Stimulated activated CD8-positive, alpha-beta memory T cell treated with anti-CD3 and anti-CD28 coated beads, Interleukin-4, amount 100 ng/mL, for 4 hours (primary cell): ENCODE measurements at places on chromosomes 7 and 10.

- DNase-seq, result peak; percentile 40
Observed at GRCh38 chr10:33134011-33134751, 176.2 kb upstream of the ITGB1 start.

- DNase-seq, result no peak
Observed at GRCh38 chr7:25952261-25953057, 199.5 kb upstream of the NFE2L3 start.

GRCh38 chr10:31630861-31631567 is 297.6 kb downstream of the ARHGAP12 start:
- DNase-seq, result no peak

DNA sequence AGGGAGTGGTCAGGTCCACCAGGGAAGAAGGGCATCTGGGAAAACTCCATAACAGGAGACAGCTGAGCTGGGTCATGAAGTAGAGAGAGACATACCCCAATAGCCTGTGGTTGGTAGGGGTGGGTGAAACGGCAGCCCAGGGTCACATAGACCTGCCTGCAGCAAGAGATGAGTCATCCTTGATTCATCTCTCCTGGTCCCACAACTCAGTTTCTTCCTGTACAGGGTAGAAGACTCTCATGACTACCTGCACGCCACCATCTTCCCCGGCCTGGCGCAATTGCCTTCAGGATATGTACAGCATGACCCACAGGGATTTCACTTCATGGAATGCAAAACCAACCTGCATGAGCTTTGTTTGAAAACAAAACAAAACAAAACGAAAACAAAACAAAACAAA is 45.1 kb upstream of the ADAM12 start:
- no peak for DNase-seq

DNA sequence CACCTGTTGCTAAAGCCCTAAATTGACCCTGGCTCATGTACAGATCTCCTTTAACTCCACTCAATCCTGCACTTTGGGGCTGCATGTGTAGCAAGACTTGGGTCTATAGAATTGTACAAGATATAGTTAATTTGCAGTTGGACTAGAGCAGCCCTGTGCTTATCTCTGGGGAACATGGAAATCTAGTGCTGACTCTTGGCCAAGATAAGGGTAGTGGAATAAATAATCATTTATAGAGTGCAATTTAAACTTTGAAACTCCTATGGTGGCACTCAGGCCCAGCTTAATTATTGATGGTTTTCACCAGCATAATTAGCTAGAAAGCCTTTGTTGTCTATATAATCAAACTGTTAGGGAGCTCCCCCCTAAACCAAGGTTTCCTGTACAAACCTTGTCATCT is 39.2 kb upstream of the MBL2 start:
- no peak for DNase-seq

DNA sequence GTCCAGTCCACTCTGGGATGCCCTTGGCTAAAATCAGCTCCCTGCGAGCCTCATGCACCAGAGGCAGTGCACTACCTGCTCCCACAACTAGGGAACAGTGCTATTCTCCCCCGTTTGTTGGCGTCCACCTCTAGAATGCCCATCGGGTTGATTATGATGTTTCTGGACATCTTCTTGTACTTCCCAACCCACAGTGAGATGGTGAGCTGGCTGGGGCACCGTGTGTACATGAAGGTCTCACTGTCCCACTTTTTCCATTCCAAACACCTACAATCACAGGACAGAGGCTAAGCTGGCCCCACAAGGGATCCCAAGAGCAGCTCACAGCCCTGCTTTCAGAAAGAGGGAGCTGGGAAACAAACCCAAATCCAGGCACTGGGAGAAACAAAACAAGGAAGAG is 126.2 kb upstream of the ZNF92 start:
- DNase-seq, result no peak

DNA sequence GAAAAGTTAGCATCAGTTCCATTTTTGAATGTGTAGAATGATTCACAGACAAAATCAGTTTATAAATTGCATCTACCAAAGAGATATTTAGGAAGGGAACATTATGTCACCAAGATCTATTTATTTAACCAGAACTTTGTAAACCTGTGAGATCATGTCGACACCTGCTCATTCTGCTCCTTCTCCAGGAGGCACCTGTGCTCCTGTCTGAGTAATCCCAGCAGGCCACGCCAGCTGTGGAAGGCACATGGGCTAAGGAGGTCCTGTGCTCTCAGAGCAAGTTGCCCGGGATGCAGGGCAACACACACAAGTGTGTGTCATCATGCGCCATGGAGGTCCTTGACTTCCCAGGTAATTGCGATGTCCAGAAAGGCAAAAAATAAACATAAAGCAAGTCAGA is 45.5 kb upstream of the ADARB2 start:
- DNase-seq, result no peak

GRCh38 chr10:10961072-10961471 is 56.6 kb upstream of the CELF2 start:
- DNase-seq, result no peak

GRCh38 chr10:93746844-93747284 is 10.9 kb upstream of the LGI1 start:
- DNase-seq, result no peak

DNA sequence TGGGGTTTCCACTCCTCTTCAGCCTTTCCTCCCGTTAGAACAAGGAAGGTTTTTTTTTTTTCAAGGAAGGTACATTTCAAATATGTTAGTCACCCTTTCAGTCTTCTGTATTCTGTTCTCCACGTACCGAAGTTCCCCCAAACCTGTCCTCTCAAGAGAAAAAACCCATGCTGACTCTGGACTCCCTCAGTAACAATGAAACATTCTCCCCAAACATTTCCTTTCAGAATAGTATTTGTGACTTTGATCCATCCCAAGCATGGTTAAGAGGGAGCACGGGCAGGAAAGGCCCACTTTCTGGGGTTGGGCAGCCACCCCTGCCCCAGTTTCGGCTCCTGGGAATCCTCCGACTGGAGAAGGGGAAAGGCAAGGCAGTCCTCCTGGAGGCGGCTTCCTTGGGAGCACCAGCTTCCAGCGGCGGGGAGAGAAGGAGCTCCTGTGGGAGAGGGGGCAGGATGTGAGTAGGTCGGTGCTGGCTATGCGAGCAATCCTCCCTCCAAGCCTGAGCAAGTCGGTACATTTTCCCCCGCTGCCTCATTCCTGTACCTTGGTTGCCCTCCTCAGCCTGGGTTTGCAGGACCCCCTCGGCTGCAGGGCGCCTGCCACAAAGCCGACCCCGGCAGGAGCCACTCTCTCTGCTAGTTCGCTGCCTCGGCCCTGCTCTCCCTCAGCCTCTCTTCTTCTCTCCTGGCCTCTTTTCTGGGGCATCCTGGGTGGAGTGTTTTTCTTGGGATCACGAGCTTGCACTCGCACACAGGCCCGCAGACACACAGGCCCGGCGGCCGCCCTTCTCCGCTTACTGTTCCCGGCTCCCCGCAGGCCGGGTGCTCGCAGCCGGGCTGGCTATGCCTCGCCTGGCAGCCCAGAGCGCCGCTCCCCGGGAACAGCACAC is 2.1 kb upstream of the HOXA1 start:
- no peak for DNase-seq

- DNase-seq, result no peak
Observed at GRCh38 chr10:104881740-104882139, 240.7 kb downstream of the SORCS3 start.

DNA sequence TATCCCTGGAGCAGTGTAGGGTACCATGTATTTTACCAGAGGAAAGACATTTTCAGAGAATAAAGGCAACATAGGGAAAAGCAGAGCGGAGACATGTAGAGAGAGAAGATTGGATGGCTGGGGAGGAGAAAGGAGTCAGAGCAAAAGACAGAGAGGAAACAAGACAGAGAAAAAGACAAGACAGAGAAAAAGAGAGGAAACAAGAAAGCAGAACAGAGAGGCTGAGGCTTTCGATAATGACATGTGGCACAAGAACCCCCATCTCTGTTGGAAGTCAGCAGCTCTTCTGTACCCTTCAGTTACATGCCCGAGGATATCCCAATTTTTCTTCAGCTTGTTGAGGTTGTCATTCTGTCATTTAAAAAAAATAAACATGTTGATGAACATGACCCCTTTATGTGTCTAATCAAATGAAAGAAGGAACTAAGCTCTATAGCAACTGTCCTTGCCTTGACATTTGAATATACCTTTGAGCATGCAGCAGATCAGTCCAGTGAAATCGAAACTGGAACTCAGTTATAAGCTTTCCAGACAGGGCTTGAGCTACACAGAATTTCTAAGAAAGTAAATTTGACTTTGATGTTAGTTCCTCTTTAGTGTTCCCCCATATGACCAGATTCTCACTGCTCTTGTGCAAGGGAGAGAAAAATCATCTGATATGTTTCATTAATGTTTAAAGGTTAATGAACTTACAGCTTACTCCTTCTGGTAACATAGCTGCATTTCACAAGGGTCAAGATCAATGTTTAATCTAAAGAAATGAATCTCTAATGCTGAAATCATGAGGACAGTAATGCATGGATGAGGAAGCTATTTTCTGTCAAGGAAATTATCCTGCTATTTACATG is 75.1 kb upstream of the SP4 start:
- DNase-seq, result no peak

- DNase-seq, result no peak
Observed at GRCh38 chr10:129564923-129565322, 97.9 kb downstream of the MGMT start.

DNA sequence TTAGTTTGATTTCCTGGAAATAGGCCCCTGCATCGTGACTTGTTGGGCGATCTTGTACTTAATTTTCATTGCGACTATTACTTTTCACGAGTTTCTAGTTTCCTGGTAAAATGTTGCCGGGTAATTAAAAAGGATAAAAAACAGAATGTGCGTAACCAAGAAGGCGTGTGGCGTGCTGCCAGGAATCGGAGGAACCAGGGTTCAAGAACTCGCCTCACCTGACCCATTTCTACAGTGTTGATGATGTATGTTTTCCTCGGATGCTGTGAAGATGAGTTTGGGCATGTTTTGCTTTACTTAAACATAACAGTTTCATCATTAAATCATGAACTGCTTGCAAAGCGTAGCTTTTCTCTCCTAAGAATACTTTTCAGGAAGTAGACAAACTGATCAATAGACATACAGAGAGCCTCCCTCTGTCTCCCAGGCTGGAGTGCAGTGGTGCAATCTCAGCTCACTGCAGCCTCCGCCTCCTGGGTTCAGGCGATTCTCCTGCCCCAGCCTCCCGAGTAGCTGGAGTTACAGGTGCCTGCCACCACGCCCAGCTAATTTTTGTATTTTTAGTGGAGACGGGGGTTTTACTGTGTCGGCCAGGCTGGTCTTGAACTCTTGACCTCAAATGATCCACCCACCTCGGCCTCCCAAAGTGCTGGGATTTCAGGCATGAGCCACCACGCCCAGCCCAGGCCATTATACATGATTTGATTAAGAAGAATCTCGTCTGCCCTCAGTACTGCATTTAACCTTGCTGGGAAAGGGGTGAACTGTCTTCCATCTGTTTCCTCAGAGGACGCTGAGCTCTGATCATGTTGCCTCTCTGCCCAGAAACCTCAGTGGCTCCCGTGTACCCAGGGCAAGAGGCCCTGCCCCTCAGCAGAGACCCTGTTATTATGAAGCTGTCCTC is 9.1 kb downstream of the FOXK1 start:
- DNase-seq, result no peak

DNA sequence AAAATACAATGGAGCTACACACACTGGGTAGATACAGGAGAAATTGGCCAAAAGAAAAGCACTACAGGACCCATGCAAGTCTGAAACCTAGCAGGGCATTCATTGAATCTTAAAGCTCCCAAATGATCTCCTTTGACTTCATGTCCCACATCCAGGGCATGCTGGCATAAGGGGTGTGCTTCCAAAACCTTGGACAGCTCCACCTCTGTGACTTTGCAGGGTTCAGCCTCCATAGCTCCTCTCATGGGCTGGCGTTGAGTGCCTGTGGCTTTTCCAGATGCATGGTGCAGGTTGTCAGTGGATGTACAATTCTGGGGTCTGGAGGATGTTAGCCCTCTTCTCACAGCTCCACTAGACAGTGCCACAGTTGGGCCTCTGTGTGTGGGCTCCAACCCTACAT is 626.3 kb upstream of the POT1 start:
- no peak for DNase-seq

- no peak for DNase-seq
Observed at GRCh38 chr10:22344781-22345300, 455 bp upstream of the SPAG6 start.

GRCh38 chr7:94080551-94080950 is 76.4 kb upstream of the BET1 start:
- DNase-seq, result no peak

DNA sequence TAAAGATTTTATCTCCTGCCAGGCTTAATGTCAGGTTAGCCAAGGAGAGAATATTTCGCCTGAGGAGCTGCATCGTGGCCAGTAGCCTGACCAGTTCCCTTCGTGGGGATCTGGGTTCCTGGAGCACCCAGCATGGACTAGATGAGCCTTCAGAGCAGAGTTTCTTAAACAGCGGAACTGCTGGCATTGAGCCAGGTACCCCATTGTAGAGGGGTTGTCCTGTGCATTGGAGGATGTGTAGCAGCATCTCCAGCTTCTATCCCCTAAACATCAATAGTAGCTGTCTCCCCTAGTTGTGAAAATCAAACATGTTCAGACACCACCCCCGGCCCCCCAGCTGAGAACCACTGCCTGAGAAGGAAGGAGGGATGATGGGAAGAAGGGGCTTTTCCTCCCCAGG is 36.2 kb downstream of the CDHR3 start:
- DNase-seq, result no peak

DNA sequence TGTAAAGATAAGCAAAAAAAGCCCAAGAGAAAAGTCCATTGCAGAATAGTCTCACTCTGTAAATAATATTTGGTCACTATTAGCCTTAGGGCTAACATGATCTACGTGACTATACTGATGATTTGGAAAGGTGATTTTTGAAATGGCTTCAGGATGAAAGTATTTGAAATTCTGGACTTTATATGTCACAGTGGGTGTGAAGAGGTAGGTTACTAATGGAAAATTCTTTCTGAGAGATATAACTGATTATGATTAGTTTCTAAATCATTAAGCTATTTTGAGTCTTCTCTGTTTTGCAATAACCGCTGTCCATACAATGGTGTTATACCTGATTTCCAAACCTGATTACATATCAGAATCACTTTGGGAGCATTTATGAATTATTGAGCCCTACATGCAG is 20.1 kb upstream of the HBP1 start:
- DNase-seq, result no peak

DNA sequence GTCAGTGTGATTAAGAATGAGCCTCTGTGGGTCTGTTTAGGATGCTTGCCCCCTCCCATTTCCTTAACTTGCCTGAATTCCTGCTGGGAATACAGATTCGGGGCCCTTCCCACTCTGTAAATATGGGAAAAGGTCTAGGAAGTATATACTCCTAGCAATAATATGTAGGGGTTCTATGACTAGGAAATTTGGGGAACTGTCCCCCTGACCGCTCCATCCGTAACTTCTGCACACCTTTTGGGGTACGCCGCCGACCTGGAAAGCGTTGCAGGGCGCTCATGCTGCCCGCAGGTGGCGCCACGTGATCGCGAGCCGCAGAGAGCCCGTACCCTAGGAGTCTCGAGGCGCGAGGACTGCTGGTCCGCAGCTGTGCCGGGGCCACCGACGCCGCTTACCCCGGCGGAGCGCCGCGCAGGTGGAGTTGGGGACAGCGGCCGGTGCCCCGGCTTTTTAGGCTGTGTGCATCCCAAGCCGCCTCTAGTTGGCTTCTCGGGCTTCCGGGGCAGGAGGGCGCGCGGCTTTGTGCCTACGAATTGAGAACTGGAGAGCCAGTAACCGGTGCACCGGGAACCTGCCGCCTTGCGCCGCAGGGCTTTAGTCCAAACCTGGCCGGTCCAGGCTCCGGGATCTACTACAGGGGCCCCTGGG is 656 bp upstream of the CNNM2 start:
- DNase-seq, result peak; percentile 66

- no peak for DNase-seq
Observed at GRCh38 chr7:129617178-129617577, 5.7 kb downstream of the NRF1 start.
